ENCODE measurements at places on chromosomes 7 and 10.

DNA sequence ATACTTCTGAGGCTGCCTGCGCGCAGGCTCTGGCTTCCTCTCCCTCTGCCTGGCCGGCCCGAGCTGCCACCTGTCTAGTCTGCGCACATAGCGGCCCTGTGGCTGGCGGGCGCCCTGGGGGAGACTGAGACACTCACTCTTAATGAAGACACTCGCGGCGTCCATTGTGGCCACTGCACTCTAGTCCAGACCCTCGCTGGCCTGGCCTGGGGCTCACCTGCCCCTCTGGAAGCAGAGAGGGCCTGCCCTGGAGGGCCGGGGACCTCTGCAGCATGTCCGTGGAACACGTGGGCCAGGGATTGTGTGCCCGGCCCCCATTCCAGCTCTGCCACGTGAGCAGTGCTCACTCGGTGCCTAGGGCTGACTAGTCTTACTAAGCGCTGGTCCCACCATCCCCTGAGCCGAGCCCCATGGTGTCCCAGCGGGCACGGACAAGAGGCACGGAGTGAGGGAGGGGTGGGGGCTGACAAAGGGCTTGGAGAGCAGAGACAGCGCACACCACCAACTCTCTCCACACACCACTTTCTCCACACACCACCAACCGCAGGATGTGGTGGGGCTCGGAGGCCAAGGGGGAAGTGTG, 149.3 kb downstream of the ELFN1 start:
- no peak for DNase-seq

- no peak for DNase-seq
Measured at GRCh38 chr7:100687751-100688300, 6.2 kb downstream of the GIGYF1 start.

DNA sequence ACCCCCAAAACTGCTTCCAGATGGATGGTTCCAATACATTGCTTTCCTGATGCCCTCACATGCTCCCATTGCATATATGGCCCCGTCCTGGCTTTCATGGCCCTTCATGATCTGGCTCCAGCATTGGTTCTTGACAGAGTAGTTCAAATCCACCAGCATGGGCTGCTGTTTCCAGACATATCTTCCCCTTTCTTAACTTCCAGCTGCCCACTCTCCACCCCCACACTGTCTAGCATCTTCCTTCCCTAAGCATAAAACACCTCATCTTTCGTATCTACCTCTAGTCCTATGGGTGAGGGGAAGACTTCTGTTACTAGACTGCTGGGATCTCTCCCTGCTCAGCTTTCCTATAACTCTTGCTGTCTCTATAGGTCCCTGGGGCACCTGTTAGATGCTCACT, 13.2 kb upstream of the GOLGA7B start:
- no peak for DNase-seq

GRCh38 chr10:98400482-98400881, 14.5 kb downstream of the PYROXD2 start:
- no peak for DNase-seq

DNA sequence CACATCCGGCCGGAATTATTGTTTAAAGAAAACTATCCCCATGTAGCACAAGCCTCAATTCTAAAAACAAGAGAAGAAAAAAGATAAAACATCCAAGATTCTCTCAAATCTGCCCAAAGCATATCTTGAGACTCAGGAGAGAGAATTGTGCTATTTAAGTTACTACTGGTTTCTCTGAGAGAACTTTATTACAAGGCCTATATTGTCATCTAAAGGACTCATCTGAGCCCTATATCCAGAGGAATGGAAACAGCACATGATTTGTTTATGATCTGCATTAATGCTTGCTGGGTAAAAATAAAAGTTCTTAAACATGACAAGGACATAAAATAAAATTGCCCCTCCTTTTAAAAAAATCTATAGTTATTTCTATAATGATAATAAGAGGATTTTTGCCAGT, 25.0 kb downstream of the LRRN3 start:
- no peak for DNase-seq

- DNase-seq: no peak
Measured at GRCh38 chr10:1661859-1662437, 75.4 kb downstream of the ADARB2 start.

DNA sequence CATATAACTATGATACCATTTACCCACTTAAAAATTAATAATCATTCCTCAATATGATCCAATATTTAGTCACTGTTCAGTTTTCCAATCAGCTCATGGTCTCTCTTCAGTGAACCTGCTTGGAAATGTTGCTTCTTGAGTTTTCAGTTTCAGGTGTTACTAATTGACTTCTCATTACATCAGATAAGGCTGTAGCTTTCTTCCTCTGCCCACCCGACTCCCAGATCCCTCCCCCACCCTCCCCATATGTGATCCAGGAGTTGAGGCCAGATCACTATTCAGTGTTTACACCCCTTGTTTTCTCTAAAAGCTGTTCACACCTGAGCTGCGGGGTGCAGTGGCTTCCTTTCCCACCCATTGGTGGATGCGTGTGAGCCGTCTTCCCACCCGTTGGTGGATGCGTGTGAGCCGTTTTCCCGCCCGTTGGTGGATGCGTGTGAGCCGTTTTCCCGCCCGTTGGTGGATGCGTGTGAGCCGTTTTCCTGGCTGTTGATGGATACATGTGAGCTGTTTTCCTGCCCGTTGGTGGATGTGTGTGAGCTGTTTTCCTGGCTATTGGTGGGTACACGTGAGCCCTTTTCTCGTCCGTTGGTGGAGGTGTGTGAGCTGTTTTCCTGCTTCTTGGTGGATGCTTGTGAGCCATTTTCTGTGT, 3.2 kb upstream of the MTG1 start:
- peak; percentile 12 for DNase-seq

DNA sequence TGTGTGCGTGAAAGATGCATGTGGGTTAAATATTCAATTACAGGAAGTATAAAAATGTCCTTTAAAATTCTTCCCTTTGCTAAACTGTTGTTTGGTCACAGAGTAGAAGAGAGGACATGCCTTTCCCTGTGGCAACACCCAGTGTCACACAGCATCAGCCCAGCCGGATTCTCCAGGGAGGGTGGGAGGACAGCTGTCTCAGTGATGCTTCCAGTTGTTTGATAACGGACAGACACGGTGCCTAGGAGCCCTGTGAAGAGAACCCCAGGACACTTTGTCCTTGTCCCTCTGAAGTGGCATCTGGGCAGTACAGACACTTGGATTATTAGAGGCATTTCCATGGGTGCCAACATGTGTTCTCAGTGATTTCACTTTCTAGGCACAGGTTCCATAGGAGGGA, 306.6 kb upstream of the LRGUK start:
- no peak for DNase-seq

DNA sequence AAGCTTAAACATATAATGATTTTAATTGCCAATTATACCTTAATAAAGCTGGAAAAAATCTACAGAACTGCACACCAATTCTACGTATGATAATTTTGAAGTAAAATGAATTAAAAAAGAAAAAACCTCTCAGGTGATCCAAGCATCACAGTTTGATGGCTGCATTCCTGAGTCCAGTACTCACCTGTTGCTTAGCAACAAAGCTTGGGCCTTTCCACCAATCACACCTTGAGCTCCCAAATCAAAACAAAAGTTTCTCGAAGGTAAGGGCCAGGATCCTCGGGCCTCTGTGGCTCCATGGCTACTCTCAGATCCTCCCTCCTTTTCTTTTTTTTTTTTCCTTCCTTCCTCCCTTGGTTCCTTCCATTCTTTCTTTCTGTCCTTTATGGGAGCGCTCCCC, 137.2 kb upstream of the PCBD1 start:
- DNase-seq: no peak

- DNase-seq: no peak
Measured at GRCh38 chr10:112811741-112812551, 138.1 kb upstream of the TCF7L2 start.

Measured in stimulated activated naive CD4-positive, alpha-beta T cell treated with Interleukin-2 at 50 U/mL for 16 hours (primary cell).